ENCODE measurements at places on chromosomes 1 and 21.

DNA sequence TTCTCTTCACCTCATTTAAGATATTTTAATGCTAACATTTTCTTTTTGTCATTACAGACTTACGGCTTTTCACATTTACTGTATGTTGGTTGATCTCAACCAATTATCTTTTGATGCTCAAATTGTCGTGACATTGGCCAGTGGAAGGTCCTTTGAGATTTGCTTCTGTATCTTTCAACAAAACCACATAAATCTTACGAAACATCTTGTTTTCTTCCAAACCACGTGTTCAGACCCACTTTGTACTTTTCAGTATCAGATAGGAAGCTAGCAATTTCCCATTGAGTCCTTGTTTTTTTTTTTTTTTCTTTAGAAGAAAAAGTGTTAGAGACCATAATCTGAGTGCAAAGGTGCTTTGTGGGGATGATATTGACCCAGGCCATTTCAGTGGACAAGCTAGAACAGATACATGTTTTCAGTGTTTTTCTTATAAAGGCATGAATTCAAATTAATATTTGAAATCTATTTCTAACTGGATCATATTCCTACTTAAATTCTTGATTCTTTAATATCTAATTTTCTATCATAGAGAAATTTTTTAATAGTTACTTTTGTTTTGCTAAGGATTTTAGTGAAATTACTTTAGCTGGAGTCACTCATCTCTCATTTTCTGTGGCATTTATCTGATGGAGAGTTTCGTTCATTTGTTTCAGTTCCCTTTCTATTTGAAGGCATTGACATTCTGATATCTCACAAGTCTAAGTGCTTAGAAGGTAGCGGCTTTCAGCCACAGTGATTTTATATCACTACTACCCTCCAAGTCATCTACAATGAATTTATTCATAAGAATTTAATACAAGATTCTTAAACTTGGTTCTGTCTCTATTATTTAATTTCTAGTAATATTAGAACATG, 26.7 kb downstream of the ATG4C start:
- no peak for DNase-seq

- DNase-seq: peak; percentile 62
These were observed 28.1 kb downstream of the MDM4 start for GRCh38 chr1:204544321-204544720.

GRCh38 chr1:91173346-91173890, 151.6 kb upstream of the ZNF644 start:
- no peak for DNase-seq

GRCh38 chr1:1630191-1630964, 1.6 kb upstream of the MMP23B start:
- DNase-seq: no peak

GRCh38 chr1:43307458-43308158, 6.8 kb downstream of the TIE1 start:
- DNase-seq: no peak

DNA sequence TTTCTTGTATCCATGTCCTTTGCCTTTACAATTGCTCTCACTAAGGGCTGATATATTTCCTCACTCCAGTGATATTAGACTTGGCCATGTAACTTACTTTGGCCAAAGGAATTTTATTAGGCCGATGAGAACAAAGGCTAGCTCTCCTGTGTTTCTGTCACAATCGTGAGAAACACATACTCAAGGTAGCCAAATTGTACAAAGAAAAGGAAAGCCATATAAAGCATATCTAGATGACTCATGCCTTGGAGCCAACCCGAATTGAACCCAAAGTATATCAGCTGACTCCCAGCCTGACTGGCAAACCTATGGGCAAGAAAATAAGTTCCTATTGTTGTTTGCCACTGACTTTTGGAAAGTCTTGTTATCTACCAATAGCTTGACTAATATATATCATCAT, 371.7 kb upstream of the LRRC7 start:
- DNase-seq: no peak

DNA sequence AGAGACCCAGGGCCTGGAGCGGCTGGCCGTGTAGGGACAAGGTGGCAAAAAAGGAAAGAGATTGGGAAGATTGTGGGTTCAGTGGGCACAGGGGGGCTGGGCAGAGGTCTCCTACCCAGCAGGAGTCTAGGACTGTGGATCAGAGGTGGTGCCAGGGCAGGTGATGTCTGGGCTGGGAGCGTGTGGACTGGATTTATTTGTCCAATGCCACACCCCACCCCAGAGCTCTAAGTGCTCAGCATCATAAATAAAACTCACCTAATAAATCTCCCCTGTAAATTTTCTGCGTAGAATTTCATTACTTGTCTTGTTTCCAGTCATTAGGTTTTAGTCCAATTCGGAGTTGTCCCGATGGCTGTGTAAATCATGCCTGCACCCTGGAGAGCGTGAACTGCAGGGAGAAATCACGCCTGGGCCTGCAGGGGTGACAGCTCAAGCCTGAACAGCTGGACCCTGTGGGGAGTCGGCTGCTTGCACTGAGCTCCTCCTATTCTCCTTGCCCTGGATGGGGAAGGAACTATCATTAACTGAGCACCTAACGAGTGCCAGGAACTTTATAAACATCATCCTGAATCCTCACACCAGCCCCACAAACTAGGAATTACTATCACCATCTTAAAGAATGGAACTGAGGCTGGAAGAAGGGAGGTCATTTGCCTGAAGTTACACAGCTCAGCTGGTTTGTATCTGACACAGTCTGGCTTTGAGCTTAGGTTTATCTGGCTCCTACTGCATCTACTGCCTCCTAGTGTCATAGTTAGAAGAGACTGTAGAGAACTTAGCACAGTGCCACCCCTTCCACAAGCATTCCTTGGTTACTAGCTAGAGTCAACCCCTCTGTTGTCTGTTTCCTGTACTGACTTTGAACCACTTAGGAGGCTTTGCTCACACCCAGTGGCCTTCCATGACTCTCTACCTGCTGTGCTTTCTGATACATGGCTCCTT, 25.0 kb upstream of the POU3F1 start:
- DNase-seq: peak; percentile 63

GRCh38 chr1:247681288-247681897, 1.9 kb upstream of the OR13G1 start:
- DNase-seq: peak; percentile 58

GRCh38 chr1:23913212-23913880, at the start of gene CNR2:
CNR2 (minus strand) TSS chr1:23913362; CDS start chr1:23875617, 37,745 bp downstream.
- no peak for DNase-seq

DNA sequence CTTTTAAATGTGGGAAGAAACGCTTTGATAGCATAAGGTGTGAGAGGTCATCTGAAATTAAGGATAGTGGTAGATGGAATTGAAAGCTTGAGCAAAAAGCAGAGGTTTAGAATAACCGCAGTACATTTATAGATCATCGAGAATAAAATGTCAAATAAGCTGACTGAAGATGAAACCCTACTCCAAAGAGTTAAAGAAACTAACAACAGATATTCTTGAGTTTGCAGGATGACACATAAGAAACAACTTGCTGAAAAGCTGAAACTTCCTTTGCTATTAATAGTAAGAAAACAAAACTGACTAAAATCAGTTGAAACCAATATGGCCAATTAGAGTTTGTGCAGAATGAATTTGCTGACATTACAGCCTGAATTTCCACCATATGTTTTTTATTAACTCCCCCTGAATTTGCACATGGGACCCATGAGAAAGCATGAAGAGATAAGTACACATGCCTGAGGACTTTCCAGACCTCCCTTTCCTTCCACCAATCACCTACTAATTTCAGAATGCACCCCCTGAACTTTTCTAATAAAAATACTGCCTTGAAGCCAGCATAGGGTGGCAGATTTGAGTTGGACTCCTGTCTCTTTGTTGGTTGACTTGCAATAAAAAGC, 1.7 kb upstream of the C1orf185 start:
- DNase-seq: no peak

DNA sequence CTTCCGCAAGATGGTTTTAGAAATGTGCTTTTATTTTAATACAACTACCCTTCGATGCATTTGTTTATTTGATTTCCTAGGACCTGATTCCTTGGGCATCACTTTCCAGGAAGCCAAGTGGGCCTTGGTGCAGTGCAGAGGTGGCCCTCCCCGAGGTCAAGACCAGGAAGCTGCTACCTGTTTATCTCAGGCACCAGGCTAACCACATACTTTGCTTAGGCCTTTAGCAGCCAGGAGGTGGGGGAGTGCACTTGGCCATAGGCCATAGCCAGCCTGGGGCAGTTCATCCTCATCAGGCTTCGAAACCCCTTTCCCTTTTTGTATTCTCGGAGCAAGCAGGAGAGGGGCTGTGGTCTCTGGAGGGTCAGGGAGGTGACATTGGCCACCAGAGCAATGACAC, 45.4 kb downstream of the SMYD2 start:
- DNase-seq: no peak

- DNase-seq: no peak
These were observed 36.5 kb downstream of the ARHGEF10L start for GRCh38 chr1:17575797-17576518.

GRCh38 chr1:178345807-178346206, 151.0 kb downstream of the CLEC20A start:
- DNase-seq: no peak

GRCh38 chr1:4127592-4128140, 227.6 kb upstream of the C1orf174 start:
- DNase-seq: no peak

GRCh38 chr1:27026621-27027574, 14.2 kb upstream of the TENT5B start:
- peak; percentile 60 for DNase-seq

DNA sequence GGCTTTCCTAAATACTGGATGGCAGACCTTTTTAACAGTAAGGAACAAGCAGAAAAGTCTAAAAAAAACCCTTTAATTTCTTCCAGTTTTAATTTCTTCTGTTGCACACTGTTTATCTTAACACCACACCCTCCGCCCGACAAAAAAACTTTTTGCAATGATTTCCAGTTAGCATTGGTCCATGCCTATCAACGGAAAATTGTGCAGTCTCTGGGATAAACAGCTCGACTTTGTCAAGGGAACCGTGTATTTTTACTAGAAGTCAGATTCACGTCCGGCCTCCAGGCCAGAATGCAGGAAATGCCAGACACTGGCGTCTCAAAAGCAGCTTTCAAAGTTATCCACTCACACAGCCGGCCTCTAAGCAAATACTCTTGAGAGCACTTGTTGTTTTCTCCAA, 378 bp upstream of the NUP210L start:
- no peak for DNase-seq

- no peak for DNase-seq
These were observed 3902.5 kb downstream of the SRGAP2C start for GRCh38 chr1:125087247-125087646.

- peak; percentile 74 for DNase-seq
These were observed 14.7 kb downstream of the MTHFR start for GRCh38 chr1:11790880-11791715.

DNA sequence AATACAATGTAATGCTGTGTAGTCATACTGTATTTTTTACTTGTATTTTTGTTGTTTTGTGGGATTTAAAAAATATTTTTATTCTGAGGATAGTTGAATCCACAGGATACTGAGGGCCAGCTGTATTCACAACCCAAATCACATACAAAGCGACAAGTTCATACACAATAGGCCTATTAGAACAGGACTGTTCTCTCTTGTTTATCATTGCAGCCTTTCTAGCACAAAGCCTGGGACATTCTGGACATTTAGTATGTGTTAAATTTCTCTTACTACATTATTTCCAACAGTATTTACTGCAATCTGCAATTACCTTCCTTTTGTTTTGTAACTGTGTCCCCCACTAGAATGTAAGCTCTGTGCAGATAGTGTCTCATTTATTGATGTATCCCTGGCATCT, 65.4 kb downstream of the SLC35A3 start:
- DNase-seq: no peak

GRCh38 chr1:110605446-110605845, 712 bp downstream of the KCNA2 start:
- no peak for DNase-seq

DNA sequence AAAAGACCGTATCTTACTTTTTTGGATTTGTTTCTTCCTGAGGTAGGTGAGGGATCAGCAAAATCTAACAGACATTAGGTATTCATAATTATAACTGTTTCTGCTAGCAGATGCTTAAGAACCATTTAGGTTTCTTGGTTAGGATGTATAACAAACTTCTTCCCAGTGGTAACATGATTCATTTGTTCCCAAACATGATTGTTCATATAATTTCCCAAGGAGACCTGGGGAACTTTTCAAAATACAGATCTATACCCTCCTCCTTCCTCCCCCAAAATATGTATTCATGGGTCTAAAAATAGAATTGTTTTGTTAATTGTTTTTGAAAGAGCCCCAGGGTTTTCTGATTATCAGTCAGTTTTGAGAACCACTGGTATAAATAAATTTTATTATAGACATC, 228.2 kb downstream of the COP1 start:
- no peak for DNase-seq

DNA sequence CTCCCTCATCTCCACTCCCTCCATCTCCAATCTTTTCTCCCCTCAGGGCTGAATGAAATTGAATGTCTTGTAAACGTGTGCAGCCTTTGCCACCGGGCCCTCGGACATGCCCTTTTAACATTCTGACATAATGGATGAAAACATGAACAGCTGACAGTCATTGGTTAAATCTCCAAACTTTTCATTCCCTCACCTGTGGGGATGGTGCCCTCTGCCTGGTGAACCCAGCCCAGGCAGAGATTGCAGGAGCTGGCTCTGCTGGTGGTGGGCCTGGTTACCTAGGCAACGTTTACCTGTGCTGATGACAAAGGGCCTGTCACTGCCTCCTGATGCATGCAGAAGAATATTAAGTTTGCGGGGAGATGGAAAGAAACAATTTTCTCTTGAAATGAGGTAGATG, 21.3 kb downstream of the ST6GALNAC3 start:
- no peak for DNase-seq

- DNase-seq: peak; percentile 35
These were observed 144.2 kb downstream of the KCNK2 start for GRCh38 chr1:215226757-215227156.

DNA sequence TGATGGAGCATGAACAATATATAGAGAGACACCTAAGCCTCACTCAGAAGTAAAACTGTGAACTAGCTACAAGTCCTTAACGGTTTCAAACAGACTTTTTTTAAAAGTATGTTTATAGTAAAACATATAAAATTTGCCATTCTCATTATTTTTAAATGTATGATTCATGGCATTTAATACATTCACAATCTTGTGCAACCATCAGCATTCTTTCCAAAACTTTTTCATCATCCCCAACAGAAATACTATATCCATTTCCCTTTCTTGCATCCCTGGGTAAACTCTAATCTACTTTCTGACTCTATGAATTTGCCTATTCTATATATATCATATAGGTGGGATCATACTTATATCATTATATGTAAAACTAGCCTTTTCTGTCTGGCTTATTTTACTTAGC, 25.5 kb downstream of the EVI5 start:
- DNase-seq: peak; percentile 4

- DNase-seq: no peak
These were observed 67.6 kb upstream of the SLC22A15 start for GRCh38 chr1:115908565-115909274.
